Left forelimb (tissue), 1 donor: ENCODE measurements at places on chromosomes 1 and 21.

- no peak for DNase-seq
These were observed 218.5 kb downstream of the GPR52 start for GRCh38 chr1:174666248-174666647.

DNA sequence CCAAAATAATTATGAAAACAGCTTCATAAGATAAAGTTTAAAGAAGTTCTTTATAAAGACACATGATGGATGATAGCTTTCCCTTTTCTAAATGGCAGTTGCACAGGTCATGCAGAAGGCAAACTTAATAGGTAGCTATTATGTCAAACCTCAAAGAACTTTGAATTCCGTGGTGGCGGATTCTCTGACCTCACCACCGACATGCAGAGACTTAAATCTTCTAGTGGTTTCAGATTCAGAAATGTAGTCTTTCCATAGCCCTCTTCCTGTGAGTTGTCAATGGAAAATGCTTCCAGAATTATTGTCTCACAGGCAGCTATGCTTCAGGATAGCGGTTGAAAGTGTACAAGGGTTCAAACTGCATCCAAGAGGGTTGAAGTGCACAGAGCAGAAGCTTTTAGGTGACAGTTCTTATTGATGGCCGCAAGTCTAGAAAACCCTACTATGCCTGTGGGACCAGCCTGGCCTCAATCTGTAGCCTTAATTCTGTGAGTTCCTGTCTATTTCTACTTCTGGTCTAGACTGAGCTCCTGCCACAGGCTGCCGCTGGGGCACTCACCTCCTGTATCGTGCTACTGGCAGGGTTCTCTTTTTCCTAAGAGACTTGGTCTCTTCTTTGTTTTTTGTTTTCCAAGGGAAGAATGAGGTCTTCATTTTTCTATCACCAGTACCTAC lies 117.0 kb upstream of the ERRFI1 start:
- DNase-seq: no peak

- DNase-seq: no peak
These were observed 423.9 kb downstream of the PTBP2 start for GRCh38 chr1:97145321-97145956.

GRCh38 chr1:145953861-145954260 lies 4.0 kb downstream of the LIX1L start:
- no peak for DNase-seq

- DNase-seq: no peak
These were observed 3.7 kb downstream of the AURKAIP1 start for GRCh38 chr1:1371364-1371745.

DNA sequence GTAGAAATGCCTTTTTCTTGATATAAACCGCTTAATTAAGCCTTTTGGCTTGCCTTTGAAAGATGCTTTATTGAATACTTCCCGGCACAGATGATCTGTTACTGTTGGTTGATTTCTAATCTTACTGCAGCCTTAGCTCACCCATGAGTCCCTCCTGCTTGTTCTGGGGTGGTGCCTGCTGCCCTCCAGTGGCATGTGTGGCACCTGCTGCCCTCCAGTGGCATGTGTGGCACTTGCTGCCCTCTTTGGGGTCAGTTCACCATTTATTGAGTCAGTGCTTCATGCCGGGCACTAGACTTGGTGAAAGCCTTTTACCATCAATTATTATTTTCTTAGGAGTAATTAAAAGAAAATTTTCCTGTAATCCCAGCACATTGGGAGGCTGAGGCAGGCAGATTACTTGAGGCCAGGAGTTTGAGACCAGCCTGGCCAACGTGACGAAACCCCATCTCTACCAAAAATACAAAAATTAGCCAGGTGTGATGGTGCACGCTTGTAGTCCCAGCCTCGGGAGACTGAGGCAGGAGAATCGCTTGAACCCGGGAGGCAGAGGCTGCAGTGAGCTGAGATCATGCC lies 54.3 kb downstream of the ADARB1 start:
- no peak for DNase-seq

DNA sequence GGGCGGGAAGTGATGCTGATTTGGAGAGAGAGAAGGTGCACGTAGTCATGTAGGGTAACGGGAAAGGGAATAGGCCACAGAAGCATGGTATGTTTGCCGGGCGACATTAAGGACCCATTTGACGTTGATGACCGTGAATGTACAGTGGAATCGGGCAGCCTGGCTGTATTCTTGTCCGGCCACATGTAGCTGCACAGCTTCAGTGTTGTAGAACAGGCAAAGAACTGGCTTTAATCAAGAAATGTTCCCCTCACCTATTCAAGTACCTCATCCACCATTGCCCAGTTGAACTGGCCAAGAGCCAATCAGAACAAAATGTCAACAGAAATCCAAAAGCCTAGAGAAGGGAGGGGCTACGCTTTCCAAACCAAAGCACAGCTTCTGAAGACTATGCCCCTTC lies 104.8 kb downstream of the DHRS3 start:
- DNase-seq: peak; percentile 9

DNA sequence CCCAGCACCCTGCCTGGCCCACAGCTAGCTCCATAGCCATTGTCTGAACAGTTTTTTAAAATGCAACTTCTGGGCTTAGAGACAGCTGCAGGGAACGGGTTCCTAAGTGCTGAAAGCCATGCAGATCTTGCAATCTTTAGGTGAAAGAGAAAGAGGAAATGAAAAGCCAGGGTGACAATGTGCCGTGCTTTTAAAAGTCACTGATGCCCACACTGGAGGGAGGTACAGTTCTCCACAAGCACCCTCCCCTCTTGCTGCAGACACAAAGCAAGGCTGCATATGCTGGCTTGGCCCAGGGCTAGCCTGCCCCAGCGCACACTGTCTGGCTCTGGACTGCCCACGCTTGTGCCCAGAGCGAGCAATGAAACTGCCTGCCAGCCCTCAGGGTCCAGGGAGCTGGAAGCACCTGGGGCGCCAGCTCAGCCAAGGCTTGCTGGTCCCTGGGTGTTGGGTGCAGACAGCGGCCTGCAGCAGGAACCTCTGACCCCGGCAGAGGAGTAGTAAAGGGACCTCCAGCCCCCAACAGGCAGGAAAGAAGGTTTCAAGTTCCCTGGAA lies 70.4 kb downstream of the AJAP1 start:
- no peak for DNase-seq

DNA sequence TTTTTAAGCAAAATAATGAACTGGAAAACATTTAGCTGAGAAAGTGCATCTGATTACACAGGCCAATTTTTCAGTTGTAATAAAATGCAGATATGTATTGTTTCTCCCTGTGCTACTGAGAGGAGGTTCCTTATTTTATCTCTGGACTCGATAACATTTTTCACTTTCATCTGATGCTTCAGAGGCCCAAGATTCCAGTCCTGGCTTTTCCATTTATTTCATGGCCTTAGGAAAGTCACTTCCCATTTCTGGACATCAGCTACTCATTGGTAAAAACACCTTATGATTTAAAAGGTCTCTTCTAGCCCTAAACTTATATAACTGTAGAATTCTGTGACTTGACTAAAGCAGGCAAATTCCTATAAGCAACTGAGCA lies 203.5 kb downstream of the HHAT start:
- no peak for DNase-seq

DNA sequence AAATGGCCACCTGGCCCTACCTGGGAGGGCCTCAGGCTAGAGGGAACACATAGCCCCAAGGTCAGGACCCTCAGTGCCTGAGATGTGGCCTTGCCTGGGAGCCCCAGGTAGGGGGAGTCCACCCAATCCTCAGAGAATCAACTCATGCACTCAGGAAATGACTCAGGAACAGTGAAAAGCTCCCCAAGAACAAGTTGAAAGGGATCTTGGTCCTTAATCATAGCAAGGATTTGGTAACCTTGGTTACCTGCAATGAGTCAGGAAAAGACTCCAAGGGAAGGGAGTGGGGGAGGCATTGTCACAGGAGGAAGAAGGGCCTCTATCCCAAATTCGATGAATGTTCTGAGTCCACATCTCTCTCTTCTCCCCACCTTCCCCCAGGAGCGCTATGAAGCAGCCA lies 17.0 kb downstream of the MAP7D1 start:
- no peak for DNase-seq

- no peak for DNase-seq
These were observed 3.5 kb upstream of the GNG12 start for GRCh38 chr1:67836769-67837168.

DNA sequence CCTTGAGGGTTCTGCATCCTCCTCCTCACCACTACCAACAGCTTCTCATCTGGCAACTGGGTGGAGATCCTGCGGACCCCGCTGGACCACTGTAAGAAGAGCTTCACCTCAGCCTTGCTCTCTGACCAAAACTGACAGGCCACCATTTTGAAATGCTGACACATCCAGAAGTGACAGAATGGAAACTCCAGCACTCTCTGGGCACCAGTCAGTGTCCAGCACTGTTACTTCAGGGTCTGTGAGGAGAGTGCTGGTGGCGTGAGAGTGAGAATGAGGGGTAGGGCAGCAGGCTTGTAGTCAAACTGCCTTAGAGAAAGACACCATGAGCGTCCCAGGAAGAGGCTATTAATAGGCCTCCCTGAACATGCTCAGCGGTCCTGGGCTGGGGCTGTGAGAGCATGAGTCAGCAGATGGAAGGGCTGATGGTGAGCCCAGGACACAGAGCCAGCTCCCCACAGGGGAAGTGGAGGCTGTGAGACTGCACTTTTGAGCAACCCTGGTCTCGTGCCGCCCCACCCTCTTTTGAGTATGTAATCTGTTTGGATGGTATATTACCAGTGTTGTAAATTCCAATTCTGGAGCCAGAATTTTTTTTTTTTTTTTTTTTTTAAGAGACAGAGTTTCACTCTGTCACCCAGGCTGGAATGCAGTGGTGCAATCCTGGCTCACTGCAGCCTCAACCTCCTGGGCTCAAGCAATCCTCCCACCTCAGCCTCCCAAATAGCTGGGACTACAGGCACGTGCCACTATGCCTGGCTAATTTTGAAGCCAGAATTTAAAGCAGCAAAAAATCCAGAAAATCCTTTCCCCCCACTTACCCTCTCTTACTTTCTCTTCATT lies 34.4 kb upstream of the SLC30A1 start:
- no peak for DNase-seq

- DNase-seq: no peak
These were observed 47.7 kb upstream of the HP1BP3 start for GRCh38 chr1:20834780-20835179.

GRCh38 chr1:167453123-167453522 lies 65.2 kb downstream of the CD247 start:
- DNase-seq: no peak

GRCh38 chr1:17729909-17730308 lies 25.2 kb upstream of the ACTL8 start:
- DNase-seq: no peak

DNA sequence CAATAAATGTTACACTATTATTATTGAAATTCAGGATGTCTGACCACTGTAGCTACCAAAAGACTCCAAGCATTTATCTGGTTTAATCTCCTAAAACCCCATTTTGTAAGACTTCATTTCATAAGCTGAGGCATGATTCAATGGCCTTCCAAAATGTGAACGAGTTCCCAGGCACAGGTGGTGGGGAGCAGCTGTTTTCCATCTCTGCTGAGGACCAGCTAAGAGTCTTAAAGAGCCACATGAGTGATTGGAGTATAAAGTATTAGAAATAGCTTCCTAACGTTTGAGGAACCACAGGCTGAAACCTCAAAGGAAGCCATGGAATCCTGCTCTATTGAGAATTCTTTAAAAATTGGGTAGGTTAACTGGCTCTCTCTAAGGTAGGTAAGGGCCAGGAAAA lies 44.9 kb downstream of the SEC16B start:
- DNase-seq: no peak

DNA sequence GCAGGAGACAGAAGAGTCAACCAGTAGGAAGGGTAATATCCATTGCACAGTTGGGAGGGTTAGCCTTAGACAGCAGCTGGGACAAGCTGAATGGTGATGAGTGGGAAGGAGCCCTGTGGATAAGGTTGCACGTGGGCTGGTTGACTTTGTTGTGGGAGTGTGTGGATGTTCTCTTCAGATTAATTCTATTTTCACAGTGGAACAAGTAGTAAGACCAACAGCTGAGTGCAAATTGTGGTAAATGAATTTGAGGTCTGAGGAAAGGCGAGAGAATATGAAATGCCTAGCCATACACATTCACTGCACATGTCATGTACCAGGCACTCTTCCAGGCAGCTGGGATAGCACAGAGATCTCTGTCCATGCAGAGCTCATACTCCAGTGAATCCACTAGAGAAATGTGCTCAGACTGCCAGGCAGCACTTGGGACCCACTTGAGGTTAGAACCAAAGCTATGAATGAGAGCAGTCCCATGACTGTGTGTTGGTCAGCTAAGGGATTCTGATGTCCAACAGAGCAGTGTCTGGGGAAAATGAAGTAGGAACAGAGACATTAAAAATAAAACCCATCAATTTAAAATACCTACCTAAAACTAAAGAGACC lies 25.2 kb upstream of the VTCN1 start:
- DNase-seq: no peak

DNA sequence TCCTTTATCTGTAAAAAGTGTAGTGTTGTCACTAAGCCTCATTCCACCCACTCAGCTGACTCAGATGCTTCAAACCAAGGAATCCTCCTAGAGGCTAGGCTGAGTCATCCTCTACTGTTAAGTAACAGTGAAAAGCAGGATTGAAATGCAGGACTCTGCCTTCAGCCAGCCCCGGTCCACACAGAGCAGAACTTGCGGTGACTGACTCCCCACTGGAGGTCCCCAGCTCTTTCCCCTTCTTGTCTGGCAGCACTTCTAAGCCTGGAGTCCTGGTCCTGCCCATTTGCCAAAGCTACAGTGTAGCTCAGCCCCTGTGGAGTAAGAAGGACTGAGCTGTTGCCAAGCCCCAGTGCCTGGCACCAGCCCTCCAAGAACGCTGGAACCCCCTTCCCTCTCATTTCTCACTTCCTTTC lies 1.7 kb downstream of the RAB7B start:
- DNase-seq: no peak

DNA sequence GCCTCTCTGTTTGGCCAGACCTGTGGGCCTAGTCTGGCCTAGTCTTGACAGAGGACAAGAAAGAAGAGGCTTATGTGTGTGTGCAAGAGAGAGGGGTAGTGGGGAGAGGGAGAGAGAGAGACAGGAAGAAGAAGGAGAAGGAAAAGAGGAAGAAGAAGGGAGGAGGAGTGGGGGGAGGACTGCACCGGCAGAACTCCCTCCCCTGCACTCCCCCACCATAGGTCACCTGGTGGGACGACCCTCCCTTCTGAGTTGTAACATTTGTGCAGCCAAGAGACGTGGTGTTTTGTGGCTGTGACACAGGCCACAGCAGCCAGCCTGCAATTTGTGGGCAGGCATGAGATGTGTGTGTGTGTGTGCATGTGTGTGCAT lies 4.3 kb downstream of the INAVA start:
- no peak for DNase-seq

- no peak for DNase-seq
These were observed 14.4 kb downstream of the MAP3K7CL start for GRCh38 chr21:29144736-29145353.
